Stimulated activated CD8-positive, alpha-beta memory T cell treated with anti-CD3 and anti-CD28 coated beads, Interleukin-4, amount 100 ng/mL, for 24 hours (primary cell): ENCODE measurements at places on chromosomes 1 and 21.

- DNase-seq, result no peak
Measured at GRCh38 chr1:183126528-183126927, 59.5 kb upstream of the LAMC2 start.

DNA sequence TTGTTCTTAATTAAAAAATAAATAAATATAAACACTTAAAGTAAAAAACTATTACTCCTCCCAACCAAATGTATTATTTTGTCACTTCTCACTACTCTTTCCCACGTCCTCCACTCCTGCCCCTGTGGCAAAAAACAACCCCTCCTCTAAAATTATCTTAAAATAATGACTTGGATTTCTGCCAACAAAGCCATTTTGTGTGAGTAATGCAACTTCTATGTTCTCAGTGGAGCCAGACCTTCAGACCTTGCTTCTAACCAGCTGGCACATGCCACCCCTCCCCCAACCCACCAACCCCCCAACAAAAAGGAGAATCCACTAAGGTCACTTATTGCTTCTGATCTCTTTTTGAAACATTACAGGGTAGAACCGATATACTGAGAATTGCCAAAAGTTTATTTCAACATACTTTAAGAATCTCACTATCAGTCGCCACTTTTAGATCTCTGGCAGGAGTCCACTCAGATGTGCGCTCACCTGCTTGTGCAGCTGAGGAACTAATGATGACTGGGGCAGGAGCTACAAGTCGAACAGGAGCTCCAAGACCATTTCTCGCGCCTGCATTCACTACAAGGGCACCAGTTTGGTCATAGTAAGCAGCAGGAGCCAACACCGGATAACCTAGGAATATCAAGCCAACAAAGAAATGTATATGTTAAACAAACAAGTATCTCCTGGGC, 58.3 kb upstream of the SDC3 start:
- DNase-seq, result no peak

DNA sequence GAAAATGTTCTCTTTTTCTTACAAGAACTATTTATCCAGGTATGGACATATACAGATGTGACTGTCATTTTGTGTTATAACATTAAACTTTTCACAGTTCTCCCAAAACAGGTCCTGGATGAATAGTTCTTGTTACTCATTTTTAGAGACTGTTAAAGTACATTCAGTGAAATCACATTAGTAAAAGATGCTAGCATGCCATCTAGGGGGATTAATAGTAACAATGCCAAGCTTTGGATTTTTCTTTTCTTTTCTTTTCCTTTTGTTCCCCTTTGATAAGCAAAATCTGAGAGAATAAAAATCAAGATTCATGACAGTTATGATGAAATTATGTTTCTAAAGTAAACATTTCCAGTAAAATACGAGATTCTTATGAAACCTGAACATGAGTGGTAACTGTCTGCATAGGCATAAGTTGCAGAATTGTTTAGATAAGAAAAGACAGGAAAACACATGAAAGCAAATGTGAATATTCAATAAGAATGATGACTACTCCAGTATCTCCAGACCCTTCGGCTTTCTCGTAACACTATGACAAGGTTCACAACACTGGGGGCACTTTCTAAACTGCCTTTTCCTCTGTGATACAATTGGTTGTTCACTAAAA, 77.5 kb downstream of the TPR start:
- no peak for DNase-seq

GRCh38 chr1:10575616-10576015, 100.9 kb downstream of the PEX14 start:
- DNase-seq, result no peak

DNA sequence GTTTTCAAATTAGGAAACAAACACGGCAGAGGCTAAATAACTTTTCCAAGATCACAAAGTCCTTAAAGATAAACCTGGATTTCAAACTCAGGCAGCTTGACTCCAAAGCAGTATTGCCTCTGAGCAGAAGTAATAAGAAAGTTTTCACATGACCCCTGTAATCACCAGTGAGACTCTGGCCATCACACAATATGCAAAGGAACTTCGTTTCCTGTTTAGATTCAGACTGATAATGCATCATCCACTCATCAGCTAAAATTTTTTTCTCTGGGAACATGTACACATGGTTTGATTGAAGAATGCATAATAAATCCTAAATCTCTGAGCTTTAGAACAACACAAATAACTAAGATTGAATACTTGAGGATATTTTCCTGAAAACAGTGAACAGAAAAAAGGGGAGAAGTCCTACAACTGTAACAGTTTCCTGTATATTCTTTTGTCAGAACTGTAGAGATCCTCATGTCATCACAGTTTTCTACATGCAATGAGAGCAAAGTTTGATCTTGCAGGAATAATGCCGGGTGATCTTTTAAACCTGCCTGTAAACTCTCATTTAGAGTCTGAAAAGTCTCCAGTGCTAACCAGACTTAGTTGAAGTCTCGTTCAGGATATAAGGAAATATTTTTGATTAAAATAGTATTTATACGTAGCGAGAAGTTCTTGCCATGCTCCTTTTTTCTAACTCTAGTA, 225.3 kb downstream of the SPATA17 start:
- DNase-seq, result no peak
